ENCODE measurements at places on chromosomes 7 and 10. TPM values are rescaled to one million over a fixed set of nuclear protein-coding genes. Genes with fewer than 3 reads are reported as not detected.

The CYP2E1 gene
- 0.36 TPM for total RNA-seq

The TMEM196 gene
- total RNA-seq, result not detected

The GSAP gene
- total RNA-seq, result 1.9 TPM

The ABCB1 gene
- total RNA-seq, result 0.90 TPM

The MYL10 gene
- not detected for total RNA-seq

The CALHM3 gene
- not detected for total RNA-seq

The MRC1 gene
- total RNA-seq, result not detected

The OR2A42 gene
- total RNA-seq, result not detected

The GNB2 gene
- total RNA-seq, result 62.0 TPM

The ANLN gene
- 209 TPM for total RNA-seq

The ATP6V0E2 gene
- 5.7 TPM for total RNA-seq

The PAPOLB gene
- total RNA-seq, result under 0.01 TPM

The SPDYE8 gene
- total RNA-seq, result not detected

The PPIA gene
- total RNA-seq, result 3,430 TPM

The WDR37 gene
- 12.7 TPM for total RNA-seq

The MMRN2 gene
- 0.56 TPM for total RNA-seq

The GDF10 gene
- total RNA-seq, result not detected

The LRMDA gene
- total RNA-seq, result not detected

The SORBS1 gene
- total RNA-seq, result 0.18 TPM

The ORAI2 gene
- total RNA-seq, result 52.2 TPM

The YKT6 gene
- 98.6 TPM for total RNA-seq

The CRPPA gene
- 1.3 TPM for total RNA-seq

The CHRM2 gene
- 144 TPM for total RNA-seq

The CALCR gene
- not detected for total RNA-seq

The SUPV3L1 gene
- total RNA-seq, result 24.4 TPM

The SFTPA1 gene
- not detected for total RNA-seq

The PRPS1L1 gene
- total RNA-seq, result not detected

The UCN3 gene
- not detected for total RNA-seq

The ZNF138 gene
- 3.6 TPM for total RNA-seq

The PHKG1 gene
- 0.72 TPM for total RNA-seq

The FAM25A gene
- total RNA-seq, result not detected
